NB4 (cell line): ENCODE measurements at places on chromosomes 11 and 22.

GRCh38 chr11:86063536-86063935 lies 5.3 kb downstream of the PICALM start:
- no peak for DNase-seq

- no peak for DNase-seq
These were observed 950.9 kb upstream of the CHORDC1 start for GRCh38 chr11:91173701-91174100.

GRCh38 chr11:13772223-13773046 lies 104.0 kb downstream of the FAR1 start:
- peak; percentile 74 for DNase-seq

- no peak for DNase-seq
These were observed 24.3 kb downstream of the ALKBH3 start for GRCh38 chr11:43904742-43905535.

DNA sequence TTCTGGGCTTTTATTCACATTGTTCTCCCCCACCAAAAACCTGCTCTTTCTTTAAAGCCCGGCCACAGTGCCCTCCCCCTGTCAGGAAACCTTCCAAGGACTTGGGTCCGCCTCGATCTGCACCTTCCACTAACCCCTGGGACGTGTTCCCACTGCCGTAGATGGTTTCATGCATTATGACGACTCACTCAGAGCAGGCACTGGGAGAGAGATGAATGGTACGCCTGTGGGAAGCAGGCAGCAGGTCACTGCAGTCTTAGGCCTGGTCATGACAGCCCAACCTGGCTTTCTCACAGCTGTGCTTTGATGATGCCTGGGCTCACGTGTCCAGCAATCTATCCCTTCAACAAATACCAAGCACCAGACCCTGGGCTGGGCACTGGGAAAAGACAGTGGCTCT lies 115.7 kb downstream of the WNT7B start:
- DNase-seq: no peak

- DNase-seq: no peak
These were observed 20.4 kb upstream of the OR52A1 start for GRCh38 chr11:5174934-5175333.

GRCh38 chr11:73229896-73230875 lies 12.1 kb downstream of the P2RY2 start:
- DNase-seq: no peak

DNA sequence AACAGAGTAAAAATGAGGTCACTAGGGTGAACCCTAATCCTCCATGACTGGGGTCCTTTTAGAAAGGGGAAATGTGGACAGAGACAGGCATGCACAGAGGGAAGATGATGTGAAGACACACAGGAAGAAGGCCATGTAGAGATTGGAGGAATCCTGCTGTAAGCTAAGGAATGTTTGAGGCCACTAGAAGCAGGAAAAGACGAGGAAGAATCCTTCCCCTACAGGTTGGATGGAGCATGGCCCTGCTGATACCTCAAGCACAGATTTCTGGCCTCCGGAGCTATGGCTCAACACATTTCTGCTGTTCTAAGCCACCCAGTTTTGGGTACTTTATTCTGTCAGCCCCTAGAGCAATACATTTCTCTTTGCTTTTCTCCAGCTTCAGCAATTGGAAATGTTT lies 486.9 kb downstream of the MIAT start:
- DNase-seq: no peak

DNA sequence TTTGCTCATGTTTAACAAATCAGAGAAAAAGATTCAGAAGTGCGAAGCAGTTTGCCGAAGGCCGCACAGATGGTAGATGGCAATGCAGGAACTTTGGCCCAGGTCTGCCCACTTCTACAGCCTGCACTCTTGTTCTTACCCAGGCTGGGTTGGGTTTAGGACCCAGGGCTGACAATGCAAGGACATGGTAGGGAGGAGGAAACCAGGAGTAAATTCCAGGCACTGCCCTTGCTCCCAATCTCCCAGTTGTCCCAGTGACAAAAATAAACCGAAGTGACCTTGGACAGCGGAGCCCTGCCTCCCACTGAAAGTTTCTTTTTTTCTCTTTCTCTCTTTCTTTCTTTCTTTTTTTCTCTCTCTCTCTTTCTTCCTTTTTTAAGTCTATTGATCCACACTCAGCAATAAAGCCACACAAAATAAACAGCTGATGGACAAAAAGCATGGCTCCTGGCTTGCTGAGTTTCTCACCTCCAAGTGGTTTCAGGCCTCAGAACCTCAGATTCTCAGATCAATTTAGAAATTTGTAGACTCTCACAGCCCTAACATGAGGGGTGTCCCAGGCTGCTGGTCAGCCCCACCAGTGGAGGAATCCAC lies 33.5 kb upstream of the FCHSD2 start:
- DNase-seq: no peak

DNA sequence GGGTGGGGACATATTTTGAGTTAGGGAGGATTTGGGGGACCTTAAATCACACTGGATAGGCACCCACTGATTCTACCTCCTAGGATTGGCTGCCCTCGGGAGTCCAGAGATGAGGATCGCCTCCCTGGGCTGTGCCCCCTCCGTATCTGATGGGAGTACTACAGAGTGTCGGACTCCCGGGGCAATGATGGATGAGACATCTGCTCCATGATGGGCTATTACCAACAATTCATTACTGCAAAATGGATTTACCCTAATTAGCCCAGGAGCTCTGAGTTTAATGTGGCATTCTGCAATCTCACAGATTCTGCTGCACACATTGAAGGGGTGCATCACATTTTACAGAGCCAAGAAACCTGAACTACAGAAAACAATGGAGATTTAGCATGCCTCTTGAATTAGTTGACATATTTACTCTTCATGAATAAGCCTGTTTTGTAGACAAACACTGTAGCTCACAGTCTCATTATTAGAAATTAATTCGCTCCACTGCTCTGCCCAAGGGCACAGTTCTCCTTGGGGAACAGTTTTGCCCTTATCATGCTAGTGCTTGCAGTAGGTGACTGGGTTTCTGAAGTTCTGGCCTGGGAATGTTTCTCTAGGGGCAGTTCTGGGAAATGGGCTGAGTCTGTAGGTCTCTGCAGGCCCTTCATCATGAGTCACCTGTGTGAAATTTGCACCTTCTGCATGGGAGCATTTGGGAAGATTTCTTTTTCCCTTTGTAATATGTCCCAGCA lies 217.1 kb upstream of the PLET1 start:
- DNase-seq: no peak

DNA sequence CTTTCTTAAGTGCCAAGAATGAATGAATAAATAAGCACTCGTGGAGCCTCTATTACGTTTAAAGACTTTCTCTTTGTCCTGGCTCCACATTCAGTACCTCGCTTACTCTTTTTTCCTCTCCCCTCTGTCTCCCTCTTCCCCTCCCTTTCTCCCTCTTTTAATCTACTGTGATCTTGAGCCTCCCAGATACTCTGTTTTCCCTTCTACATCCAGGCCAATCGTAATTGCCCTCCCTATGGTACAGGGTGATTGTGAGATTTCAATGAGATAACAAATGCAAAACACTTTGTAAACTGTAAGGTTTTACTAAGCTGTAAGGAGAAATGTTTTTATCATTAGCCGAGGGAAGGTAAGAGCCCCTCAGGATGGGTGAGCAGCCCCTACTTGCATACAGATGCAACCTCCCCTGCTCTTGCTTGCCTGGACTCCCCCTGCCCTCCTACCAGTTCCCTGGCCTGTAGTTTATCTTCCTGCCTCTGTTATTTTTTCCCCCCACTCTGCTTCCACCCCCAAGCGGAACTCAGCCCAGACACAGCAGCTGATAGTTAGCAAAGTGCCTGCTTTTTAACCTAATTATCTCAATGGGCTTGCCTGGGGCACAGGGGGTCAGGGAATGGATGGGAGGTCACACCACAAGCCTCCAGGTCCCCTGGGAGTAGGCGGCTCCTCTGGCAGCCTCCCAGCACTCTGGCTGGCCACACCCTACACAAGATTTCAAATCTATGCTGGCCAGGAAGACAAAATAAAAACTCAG lies 76.9 kb upstream of the CADM1 start:
- DNase-seq: peak; percentile 7

DNA sequence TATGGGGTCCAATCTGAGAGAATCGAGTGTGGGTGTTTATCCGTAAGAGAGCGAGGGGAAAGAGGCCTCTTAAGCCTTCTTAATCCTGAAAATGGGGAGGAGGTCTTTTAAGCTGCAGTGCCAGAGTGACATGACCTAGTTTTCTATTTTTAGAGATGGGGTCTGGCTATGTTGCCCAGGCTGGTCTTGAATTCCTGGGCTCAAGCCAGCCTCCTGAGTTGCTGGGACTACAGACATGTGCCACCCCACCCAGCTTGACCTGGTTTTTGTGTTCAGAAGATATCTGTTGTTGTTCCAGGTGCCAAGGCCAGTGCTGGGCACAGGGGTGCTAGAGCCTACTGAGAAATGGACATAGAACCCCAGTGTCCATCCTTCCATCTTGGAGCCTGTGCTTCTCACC lies 1.4 kb downstream of the BAD start:
- DNase-seq: no peak

GRCh38 chr11:110029714-110030113 lies 63.5 kb upstream of the ZC3H12C start:
- no peak for DNase-seq

DNA sequence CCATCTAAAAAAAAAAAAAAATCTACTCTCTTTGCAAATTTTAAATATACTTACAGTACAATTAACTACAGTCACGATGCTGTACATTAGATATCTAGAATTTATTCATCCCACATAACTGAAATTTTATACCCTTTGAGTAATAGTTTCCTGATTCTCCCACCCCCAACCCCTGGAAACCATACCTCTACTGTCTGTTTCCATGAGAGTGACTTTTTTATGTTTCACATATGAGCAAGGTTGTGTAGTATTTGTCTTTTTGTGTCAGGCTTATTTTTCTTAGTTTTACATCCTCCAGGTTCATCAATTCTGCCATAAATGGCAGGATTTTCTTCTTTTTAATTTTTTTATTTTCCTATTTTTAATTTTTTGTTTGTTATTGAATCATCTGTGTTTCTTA lies 3.2 kb downstream of the HBB start:
- DNase-seq: no peak

GRCh38 chr22:44458044-44459020 lies 39.7 kb downstream of the RTL6 start:
- DNase-seq: no peak

DNA sequence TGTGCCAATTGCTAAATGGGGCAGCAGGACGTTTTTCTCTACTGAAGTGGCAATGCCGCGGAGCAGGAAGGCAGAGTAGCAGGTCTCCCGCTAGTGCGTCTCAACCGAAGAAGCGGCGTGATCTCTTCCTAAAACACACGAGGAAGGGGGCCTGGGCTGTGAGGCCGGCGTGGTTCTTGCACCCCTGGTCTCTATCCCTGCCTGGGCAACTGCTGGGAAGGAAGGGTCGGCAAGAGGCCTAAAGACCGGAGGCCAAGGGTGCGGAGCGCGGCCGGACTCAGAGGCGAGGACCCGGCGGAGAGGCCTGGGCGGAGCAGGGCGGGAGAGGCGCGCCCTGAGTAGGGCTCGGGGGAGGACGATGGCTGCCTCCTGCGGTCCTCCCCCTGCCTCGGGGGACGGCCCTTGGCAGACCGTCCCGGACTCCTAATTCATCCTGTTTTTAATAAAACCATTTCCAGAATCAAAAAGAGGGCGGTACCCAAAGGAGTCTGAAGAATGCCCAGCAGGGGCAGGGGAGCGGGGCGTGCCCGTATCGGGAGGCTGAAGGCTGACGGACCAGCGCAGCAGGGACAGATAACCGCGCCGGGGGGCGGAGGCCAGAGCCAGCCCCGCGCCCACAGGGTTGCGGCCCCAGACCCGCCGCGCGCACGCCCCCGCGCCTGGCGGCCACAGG lies 572 bp upstream of the APLP2 start:
- no peak for DNase-seq

DNA sequence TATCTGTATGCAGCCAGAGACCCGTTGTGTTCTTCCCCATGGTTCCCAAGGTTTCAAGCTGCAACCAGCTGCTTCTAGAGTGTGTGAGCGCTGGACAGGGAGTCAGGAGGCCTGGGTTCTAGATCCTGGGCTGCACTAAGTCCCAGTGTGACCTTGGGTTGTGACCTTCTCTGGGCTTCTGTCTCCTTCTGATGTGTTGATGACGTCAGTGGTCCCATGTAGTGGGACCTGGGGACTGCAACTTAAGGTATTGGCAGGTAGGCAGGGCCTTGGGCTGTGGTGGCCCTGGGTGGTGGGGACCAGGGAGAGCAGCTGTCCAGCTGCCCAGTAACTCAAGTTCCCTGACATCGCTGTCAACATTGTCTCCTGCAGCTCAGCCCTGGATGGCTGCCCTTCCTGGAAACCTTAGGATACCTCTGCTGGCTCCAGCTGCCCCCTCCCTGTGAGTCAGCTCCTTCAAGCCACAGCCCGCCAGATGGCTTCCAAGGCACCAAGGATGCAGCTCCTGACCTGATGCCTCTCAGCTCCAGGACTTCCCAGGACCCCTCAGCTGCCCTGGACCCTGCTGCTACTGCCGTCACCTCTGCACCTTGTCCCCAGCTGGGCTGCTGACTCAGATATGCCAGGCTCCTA lies 1.3 kb upstream of the PVALB start:
- no peak for DNase-seq

- no peak for DNase-seq
These were observed 79.1 kb upstream of the ALX4 start for GRCh38 chr11:44388828-44389657.

DNA sequence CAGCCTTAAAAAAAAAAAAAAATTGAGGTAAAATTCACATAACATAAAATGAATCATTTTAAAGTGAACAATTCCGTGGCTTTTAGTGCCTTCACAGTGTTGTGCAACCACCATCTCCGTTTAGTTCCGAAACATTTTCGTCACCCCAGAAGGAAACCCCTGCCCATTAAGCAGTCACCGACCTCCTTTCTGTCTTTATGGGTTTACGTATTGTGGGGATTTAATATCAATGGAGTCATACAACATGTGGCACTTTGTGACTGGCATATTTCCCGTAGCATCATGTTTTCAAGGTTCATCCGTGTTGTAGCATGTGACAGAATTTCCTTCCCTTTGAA lies 65.5 kb downstream of the BCR start:
- DNase-seq: no peak

GRCh38 chr11:120950880-120951279 lies 73.0 kb upstream of the TBCEL start:
- no peak for DNase-seq

DNA sequence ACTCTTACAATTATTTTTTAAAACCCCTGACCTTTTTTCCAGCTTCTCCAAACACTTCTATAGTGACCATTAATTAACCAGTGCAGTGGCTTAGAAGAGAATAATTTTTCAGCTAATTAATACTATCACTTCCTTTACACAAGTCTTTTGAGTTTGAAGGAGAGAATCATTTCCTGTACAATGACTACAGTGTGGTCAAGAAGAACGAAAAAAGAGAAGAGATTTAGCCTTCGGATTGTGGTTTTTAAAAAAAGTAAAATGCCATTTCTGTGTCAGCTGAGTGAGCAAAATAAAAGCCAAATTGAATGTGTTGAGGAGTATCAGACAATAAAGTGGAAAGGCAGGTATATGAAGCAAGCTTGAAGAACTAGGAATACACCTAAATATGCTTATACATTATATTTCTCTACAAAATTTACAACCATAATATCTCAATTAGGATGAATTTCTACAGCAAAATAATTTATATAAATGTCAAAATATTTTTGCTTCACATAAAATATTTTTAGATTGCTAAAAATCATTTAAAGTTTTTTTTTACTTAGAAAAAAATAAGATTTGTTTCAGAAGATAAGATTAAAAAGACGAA lies 1155.2 kb upstream of the CNTN5 start:
- no peak for DNase-seq

GRCh38 chr22:42383287-42383686 lies 48.9 kb downstream of the NFAM1 start:
- DNase-seq: no peak
